ENCODE measurements at places on chromosomes 4 and X.

DNA sequence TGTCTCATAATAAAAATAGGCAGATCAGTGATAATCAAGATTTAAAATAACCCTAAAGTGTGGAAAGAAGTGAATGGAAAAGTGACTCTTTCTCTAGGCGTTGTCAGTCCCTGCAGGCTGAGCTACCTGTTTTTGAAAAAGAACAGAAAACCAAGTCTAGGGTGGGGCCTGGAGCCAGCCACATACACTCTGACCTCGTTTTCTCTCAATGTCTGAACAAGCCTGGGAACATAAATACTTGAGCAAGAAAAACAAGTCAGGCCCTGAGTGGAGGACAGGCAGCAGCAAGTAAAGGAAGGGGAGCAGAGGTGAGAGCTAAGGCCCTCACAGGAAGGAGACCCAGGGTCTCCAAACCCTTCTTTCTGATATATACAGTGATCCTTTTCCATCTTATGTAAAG is 91.7 kb upstream of the HPF1 start:
- no peak for DNase-seq

DNA sequence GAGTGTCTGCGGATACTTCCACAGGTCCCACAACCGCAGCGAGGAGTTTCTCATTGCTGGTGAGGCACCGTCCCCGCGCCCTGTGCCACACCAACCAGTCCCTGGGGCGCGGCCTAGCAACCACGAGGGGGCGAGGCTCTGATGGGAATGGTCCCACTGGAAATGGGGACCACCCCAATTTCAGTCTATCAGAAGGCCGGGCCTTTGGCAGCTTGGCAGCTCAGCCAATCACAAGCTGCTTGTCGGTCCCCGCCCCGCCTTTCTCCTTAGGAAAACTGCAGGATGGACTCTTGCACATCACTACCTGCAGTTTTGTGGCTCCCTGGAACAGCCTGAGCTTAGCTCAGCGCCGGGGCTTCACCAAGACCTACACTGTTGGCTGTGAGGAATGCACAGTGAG is 3.0 kb downstream of the TIMP1 start:
- no peak for DNase-seq

DNA sequence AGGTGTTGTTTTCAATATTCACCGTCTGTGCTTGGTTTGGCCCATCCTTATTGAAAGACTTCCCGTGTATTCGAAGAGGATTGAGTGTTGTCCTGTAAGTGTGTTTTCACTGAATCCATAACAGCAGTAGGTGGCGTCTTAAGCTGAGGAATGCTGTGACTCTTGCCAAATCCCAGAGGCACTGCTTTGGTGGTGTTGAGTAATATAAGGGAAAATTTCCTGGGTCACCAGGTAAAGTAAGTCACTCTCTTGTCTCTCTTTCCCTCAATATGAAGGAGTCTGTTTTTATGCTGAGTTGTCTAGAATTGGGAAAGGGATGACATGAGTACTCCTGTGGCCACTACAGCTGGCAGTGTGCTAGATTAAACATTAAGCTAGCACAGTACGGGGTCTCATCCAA is 146.7 kb upstream of the ZXDB start:
- DNase-seq, result no peak

- DNase-seq, result no peak
Observed at GRCh38 chr4:170697845-170698244, 608.1 kb upstream of the AADAT start.

DNA sequence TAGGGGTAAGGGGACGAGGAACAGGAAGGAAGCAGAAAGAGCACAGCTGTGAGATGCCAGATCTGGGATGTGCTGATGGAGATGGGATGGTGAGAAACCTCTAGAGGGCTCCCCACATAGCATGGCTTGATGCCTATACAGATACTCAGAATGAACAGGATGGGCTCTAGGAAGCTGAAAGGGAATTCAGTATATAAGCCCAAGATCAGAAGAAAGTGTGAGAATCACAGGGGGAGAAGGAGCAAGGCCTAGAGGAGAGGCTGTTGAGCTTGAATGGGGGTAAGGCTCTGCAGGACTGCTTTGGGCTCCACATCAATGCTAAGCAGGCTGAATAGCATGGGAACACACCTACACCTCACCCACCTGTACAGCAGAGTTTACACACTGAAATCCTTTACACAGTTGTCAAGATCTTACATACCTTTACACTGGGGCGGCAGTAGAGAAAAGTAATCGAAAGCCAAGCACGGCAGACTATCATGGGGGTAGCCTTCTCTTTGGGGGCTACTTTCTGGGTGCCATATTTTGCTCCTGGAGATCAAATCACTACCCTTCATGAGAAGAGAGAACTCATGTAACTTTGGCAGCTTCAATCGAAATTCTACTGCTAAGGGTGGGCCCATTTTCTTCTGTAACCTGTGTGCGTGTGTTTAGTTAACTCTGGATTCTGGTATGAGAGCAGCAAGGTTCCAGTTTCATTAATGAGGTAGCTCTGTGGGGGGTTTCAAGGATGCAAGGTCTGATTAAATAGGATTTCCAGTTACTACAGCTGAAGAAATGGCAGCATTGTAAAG is 30.6 kb downstream of the HOPX start:
- DNase-seq, result no peak

DNA sequence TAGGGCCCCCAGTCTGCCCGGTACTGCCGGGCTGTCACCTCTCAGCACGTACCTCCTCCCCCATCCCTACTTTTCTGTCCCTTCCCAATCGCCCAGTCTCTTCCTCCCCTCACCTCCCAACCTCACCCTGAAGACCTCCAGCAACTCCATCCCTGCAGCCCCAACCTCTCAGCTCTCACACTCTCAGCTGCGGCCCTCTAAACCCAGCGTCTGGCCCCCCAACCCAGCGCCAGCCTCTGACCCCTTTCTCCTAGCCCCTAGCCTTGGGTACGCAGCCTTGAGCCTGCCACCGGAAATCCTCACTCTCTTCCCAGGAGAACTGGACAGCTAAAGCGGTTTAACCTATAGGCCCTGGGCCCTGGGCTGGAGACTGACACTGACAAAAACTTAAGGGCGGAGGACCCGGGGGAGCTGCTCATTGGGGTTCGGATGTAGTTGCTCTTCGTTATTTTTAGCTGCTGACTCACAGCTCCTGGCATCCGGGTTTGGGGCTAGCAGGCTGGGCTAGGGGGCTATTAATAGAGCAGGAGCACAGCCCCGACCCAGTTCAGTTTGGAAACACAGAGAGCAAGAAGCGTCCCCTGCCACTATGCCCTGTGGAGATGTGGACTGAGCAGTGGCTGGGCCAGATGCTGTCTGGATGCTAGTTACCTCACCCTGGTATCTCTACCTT is 9.6 kb upstream of the DLG3 start:
- peak; percentile 38 for DNase-seq

DNA sequence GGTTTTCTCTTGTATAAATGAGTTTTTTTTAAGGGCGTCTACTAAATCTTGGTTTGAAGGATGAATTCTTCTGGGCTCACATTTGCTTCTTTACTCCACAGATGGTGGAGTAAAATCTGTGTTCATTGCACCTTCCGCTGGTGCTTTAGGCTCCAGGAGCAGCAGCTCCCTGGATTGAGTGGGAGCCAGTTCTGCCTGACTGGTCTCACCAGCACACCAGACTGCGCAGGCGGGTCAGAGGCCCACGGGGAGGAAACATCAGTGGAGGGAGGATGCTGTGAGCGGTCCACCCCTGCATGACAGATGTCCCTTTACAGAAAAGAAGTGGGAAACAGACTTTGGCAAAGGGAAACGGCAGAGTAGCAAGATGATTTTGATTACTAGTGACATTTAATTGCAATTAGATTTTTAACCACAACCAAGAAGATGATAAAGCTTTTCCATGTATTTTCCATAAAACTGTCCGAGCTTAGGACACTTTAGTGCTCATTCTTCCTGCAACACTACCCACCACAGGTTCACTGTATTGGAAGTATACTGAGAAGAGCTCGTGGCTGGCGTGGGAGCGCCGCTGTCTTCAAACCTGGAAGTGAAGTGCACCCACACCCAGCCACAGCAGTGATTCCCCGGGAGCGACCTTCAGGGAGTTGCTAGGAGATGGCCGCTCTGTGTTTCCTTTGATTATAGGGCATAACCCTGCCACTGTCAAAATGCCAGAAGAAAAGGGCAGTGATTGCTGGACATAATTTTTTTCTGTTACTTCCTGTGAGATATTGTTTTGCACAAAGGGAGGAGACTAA is 95.2 kb downstream of the SORBS2 start:
- no peak for DNase-seq

- DNase-seq, result no peak
Observed at GRCh38 chr4:9384126-9384525, 21.2 kb downstream of the USP17L30 start.

- no peak for DNase-seq
Observed at GRCh38 chr4:104524591-104524990, 29.9 kb upstream of the CXXC4 start.

GRCh38 chr4:17511509-17511949 is 361 bp downstream of the QDPR start:
- peak; percentile 58 for DNase-seq

GRCh38 chrX:48754238-48754637 is 7.3 kb upstream of the GLOD5 start:
- DNase-seq, result no peak

DNA sequence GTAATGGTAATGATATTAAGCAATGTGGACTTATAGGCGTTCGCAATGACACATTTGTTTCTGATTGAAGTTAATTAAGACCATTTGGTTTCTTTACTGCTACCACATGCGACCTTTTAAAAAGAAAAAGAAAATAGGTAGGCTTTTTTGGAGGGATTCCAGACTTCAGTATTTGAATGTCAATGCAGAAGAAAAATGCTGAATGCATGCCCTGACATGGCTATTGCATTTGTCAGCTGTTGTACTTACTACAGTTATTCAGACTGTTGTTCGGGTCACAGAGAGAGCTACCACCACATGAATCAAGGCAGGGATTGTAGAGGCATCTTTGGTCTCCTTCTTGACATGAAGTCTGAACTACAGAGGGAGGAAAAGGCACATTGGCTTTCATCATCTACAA is 163.7 kb downstream of the CORIN start:
- no peak for DNase-seq

GRCh38 chr4:113978561-113979147 is 793 bp downstream of the ARSJ start:
- no peak for DNase-seq

DNA sequence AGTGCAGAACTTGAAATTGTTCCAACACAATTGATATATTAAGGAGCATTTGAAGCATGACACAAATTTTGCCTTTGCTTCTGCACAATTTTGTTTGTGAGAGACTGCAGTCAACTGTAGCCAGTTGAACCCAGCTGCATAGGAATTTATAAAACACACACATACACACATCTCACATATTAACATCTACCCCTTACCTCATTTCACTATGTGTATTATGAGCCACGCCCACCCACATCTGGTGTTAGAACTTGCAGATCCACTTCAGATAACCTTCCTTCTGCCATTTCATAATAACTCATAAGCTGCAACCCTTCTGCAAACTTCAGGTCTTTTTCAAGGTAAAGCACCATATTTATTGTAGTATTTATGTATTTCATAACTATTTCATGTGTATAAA is 188.1 kb upstream of the WDFY3 start:
- no peak for DNase-seq

DNA sequence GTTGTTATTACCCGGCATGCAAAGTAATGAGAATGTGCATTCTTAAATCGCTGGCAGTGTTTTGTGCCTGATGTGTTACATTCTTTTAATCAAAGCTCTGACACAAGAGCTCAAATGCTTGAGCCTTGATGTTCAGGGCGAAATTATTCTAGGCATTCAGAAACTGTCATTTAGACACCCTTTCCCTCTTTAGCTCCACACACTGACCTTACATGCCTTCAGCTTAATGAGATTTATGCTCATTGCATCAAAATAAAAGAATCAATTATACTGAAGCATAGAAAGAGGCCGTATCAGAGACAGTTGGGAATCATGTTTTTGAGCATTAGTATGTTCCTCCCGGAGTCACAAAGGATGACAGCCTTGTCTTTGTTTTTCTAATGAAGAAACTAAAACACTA is 56.7 kb downstream of the FAM114A1 start:
- DNase-seq, result no peak

GRCh38 chr4:152663203-152664066 is 16.4 kb downstream of the TMEM154 start:
- no peak for DNase-seq

- DNase-seq, result no peak
Observed at GRCh38 chr4:41384992-41385391, 128.3 kb downstream of the UCHL1 start.

DNA sequence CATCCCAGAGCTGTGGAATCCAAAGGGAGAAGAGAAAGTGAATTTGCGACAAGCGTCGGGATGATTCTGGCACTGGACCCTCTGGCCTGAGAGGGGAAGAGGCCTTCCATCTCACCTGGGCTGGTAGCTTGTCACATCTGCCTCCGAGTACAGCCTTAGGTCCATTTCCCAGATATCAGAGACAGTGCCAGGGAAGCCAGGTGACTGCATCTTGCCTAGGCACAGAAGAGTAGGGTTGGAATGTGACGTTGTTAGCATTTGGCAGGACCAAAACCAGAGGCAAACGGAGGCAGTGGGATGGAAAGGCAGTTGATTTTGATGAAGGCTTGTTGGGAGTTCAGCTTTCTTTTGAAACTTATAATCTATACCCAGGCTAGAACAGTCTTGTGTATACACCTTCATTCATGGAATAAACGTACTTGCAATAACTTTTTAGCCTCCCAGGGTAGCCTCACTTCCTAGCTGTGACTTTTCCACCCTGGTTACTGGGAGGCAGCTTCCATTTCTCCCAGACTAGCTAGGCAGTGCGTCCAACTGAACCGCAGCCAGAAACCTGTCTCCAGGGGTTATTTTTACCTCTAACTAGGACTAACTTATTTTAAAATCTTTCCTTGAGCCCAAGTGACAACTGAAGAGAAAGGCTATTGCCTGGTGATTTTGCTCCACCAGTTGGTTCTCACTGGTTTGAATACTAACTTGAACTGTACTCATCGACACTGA is 5.9 kb downstream of the SOD3 start:
- no peak for DNase-seq

- DNase-seq, result no peak
Observed at GRCh38 chr4:66693694-66694093, 851.6 kb downstream of the CENPC start.

DNA sequence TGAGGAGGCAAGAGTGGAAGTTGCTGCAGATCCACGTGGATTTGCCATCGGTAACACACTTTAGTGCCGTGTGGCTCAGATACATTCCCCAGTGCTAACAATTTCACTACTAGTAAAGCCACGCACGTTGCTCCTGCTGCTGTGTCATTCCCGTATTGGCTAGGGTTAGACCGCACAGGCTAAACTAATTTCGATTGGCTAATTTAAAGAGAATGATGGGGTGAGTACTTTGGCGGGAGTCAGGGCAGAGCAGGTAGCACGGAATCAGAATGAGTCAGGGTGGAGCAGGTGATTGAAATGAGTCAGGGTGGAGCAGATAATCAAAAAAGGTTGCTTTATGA is 1337.5 kb downstream of the FSTL5 start:
- DNase-seq, result no peak

DNA sequence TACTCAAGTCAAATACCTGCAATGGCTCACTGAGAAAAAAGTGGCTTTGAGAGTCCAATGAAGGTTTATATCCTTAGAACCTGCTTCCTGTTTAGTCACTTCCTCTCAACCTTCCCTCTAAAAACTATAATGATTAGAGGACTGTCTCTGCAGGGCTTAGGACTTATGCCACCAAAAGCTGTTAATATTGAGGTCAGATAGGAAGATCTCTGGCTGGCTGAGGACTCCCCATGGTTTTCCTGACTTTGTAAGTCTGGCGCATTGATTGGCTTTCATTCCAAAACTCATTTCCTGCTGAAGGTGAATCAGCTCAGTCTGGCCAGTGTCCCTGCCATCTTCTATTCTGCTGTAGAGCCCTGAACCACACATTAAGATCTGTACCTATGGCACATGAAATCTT is 140.9 kb upstream of the ANK2 start:
- no peak for DNase-seq

- no peak for DNase-seq
Observed at GRCh38 chr4:26365537-26366150, 44.8 kb downstream of the RBPJ start.

Data from natural killer cell (primary cell).